ENCODE measurements at places on chromosomes 12 and 14.
A peak's percentile ranks its signal among the peaks of the same experiment; 100 is the strongest.

DNA sequence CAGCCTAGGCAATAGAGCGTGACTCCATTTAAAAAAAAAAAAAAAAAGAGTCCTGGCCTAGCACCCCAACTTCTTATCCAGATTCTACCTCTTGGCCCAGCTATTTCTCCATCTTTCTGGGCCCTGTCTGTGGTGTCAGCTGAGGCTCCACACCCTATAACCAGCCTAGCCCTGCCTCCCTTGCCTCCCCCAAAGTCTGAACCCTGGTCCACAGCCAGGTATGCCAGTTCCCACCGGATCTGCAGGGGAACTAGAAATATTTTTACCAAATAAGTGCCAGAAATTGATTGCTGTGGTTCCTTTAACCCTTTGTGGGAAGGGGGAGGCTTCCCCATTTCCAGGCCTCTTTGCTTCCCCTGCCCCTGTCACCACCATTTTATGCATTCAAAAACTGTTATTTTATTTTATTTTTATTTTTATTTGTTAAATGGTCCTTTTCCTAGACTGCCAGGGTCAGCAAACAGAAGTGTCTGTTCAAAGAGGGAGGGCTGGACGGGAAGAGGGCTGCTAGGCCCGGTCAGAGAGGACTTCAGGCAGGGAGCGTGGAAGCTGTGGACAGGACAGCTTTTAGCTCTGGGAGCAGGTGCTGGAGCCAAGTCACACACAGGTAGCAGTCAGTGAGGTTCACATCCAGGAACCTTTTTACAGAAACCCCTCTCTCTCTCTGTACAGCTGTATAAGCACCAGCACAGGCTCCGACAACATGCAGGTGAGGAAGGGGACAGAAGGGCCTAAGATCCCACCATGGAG lies 23.2 kb downstream of the TTC9 start:
- DNase-seq = no peak
- H3K36me3 ChIP-seq = no peaks in the 10 kb centered on the region
- H3K27me3 ChIP-seq = no peaks in the 10 kb centered on the region
- H3K27ac ChIP-seq = no peak overlapping the region
- H3K4me3 ChIP-seq = no peak overlapping the region
- no peaks in the 10 kb centered on the region for H3K4me1 ChIP-seq

- no peaks in the 10 kb centered on the region for H3K27me3 ChIP-seq
- no peak for DNase-seq
- no peaks in the 10 kb centered on the region for H3K36me3 ChIP-seq
- no peak overlapping the region for H3K27ac ChIP-seq
- H3K4me1 ChIP-seq = no peaks in the 10 kb centered on the region
- no peak overlapping the region for H3K4me3 ChIP-seq
These were observed 16.8 kb upstream of the ITPK1 start for GRCh38 chr14:93132472-93133065.

GRCh38 chr14:95497561-95498011 lies 18.9 kb downstream of the SYNE3 start:
- H3K4me3 ChIP-seq = no peak overlapping the region
- H3K27ac ChIP-seq = peak overlapping the region; percentile 69
- H3K36me3 ChIP-seq = no peaks in the 10 kb centered on the region
- no peaks in the 10 kb centered on the region for H3K27me3 ChIP-seq

- H3K4me3 ChIP-seq = no peak overlapping the region
- no peaks in the 10 kb centered on the region for H3K36me3 ChIP-seq
- no peaks in the 10 kb centered on the region for H3K27me3 ChIP-seq
- H3K27ac ChIP-seq = no peak overlapping the region
These were observed 23.8 kb downstream of the NFKBIA start for GRCh38 chr14:35380794-35381193.

- H3K4me1 ChIP-seq = no peaks in the 10 kb centered on the region
- H3K4me3 ChIP-seq = no peak overlapping the region
- DNase-seq = no peak
- no peaks in the 10 kb centered on the region for H3K27me3 ChIP-seq
These were observed 30.7 kb downstream of the MAP4K5 start for GRCh38 chr14:50501642-50502041.

DNA sequence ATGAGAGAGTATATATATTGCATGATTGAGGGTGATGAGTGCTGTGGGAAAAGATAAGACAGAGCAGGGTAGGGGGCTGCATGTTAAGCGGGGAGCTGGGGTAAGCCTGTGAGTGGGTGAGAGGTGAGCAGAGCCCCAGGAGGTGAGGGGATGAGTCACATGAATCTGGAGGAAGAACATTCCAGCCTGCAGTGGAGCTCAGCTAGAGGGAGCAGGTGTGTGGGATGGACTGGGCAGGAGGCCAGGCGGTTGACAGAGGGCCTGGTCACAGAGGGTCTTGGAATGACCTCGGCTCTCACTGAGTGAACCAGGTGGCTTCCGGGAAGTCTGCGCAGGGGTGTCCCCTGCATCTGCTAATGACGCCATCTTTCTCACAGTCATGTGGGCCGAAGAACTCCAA lies 44.4 kb downstream of the GIT2 start:
- peak overlapping the region; percentile 47 for H3K27ac ChIP-seq
- no peaks in the 10 kb centered on the region for H3K27me3 ChIP-seq
- H3K4me1 ChIP-seq = peaks cover 14% of the 10 kb centered on the region

DNA sequence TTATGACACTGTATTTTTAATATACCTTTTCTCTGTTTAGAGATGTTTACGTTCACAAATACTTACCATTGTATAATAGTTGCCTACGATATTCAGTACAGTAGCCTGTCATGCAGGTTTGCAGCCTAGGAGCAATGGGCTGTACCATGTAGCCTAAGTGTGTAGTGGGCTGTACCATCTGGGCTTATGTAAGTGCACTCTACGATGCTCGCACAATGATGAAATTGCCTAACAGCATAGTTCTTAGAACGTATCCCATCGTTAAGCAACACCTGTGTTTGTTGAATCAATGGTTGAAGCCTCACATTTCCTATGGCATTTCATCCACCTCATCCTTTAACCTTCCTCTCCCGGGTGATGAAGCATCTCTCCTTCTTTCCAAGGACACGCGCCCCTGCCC lies 12.5 kb upstream of the EML1 start:
- H3K4me3 ChIP-seq = no peak overlapping the region
- DNase-seq = no peak
- no peaks in the 10 kb centered on the region for H3K27me3 ChIP-seq
- H3K27ac ChIP-seq = no peak overlapping the region
- H3K4me1 ChIP-seq = no peaks in the 10 kb centered on the region

GRCh38 chr14:66377574-66377973 lies 108.6 kb upstream of the CCDC196 start:
- DNase-seq = no peak
- H3K27ac ChIP-seq = no peak overlapping the region
- no peaks in the 10 kb centered on the region for H3K27me3 ChIP-seq
- H3K36me3 ChIP-seq = no peaks in the 10 kb centered on the region

Measured in uterus (tissue), 4 donors.